ENCODE measurements at places on chromosomes 12 and 14.

GRCh38 chr12:121949648-121950397 is 31.4 kb downstream of the CFAP251 start:
- DNase-seq = no peak

- DNase-seq = no peak
These were observed 84.0 kb downstream of the DACT1 start for GRCh38 chr14:58721723-58722122.

DNA sequence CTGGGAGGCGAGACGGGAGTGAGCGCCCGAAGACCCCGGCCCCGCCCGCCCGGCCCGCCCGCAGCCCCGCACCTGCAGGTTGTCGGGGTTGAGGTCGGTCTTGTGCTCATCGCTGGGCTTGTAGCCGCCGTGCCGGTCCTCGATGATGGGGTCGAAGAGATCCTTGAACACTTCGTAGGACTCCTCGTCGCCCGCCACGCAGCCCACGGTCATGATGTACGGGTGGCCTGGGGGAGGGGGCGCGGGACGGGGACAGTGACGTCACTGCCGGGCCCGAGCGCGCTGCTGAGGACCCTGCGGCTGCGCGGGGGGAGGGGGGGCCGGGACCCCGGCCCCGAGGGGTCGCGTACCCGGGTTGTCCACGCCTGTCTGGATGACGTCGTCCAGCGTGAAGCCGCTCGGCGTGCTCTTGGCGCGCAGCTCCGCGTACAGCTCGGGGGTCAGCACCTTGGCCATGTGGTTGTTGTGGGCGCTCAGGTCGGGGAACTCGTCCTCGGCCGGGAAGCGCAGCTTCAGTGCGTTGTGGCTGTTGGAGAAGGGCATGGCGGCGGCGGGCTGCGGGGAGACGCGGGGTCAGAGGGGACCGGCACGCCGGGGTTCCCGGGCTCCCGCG is 573 bp downstream of the CKB start:
- DNase-seq = peak; percentile 75

GRCh38 chr12:91778091-91778832 is 367.4 kb downstream of the BTG1 start:
- DNase-seq = no peak

GRCh38 chr14:83664389-83664788 is 1865.6 kb upstream of the FLRT2 start:
- DNase-seq = no peak

DNA sequence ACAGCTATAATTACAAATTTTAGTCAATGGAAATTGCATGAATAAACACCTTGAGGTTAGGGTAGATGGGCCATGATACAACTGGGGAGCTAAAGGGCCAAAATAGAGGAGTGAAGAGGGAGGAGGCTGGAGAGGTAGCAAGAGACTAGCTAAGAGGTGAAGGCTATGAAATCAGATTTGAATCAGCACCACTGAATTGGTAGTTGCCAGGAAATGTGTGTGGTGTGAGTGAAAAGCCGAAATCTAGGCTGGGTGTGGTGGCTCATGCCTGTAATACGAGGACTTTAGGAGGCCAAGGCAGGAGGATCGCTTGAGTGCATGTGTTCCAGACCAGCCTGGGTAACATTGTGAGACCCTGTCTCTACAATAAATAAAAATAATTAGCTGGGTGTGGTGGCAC is 22.7 kb downstream of the YY1 start:
- DNase-seq = no peak

DNA sequence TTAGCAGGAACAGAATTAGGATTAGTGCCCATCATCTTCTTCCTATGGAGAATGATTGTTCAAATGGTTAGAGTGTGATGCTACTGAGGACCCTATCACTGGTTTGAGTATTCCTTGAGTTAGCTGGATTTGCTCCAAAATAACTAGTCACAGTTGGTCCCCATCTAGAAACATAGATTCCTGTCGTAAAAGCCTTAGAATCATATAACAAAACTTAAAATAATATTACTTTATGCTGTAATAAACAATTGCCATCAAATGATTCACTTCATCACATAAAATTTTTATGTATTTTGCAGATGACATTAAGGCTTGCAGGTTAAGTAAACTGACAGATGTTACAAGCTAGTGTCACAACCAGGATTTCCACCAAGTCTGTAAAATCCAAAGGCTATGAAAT is 209.8 kb downstream of the CCER1 start:
- no peak for DNase-seq

DNA sequence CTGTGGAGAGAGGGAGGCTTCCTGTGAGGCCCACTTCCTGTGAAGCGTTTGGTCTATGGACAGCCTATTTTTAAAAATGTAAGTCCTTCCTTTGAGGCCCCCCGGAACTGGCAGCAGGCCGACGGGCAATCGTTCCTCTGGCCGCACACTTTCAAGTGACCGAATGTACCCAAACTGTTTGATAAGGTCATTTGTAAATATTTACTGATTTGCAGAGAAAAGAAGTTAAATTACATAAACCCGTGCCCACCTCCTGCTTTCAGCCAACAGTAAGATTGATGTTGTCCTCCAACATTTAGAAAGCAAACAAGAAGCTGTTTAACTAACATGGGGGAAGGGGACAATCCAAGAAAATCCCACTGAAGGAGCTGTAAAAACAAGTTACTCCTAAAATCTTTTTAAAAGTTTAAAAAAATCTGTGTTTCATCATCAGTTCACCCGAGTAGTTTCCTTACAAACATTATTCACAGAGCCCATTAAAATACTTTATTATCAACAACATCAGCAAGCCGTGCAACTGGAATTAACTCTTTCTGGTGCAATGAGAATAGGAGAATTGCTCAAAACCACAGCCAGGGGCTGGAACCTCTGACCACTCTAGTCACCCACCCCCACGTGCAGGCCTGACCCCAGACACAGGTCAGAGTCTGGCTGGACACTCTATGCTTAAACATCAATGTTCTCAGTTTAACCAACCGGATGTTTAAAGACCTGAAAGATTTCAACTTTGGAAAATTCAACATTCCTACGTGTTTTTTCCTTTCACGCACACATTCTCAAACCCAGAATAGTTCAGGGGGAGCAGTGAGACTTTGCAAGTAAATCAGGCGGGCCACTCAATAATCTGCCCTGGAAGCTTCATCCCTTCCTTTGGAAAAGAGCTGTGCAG is 65.3 kb downstream of the FOXN3 start:
- DNase-seq = no peak

DNA sequence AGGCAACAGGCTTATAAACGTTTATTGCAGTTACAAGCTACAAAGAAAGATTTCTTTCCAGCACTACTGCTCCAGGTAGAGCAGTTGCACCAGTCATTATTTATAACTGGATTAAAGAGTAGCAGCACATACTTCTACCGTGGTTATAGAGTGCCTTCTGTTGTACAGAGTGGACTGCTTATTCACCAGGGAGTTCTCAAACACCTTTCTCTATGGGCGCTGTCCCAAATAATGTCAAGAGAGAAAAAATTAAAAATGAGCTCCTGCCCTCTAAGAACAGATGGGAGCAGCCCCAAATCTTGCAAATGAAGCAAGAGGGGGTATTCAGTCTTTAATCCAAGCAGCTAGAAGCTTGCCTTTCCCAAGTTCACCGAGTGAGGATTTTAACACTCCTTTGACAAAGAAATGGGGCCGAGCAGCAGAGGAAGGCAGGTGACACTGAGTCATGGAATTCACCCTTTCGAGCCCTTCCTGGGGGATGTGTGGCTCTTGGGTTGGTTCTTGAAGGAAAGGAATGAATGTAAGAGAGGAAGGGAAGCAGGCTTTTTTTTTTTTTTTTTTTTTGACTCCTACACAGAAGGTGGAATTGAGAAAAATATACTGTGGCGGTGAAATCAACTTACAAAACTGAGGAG is 181.2 kb downstream of the PRKCH start:
- no peak for DNase-seq

DNA sequence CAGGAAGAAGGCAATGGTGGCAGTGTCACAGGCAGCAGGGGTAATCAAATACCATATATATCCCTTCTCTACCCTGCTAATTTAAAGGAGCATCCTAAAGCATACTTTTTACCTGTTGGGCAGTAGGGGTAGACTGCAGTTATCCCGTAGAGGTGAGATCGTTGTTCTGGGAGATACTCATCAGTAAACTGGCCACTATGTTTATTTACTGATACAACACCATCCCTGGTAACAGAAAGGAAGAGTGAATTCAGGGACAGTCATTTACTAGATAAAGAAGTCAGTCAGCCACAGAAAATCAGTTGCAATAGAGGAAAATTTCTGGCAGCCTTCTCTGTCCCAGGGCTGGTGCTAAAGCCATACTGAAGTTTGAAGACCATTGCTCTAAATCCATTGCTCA is 16.3 kb downstream of the RTRAF start:
- DNase-seq = no peak

DNA sequence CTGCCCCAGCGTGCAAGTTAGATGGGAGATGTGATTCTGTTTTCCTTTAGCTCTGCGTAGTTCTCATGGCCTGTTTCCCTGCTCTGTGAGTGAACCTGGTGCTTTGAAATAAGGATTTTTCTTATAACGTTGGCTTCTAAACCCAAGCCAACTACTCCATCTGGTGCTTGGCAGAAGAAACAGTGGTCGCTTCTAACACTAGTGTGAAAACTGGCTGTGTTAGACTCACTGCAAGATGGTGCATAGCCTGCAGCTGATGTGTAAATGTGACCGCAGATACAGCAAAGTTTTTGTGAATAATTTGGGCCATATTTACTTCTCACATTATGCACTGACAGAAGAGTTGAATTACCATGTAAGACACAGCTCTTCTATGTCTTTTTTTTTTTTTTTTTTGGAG is 12.2 kb downstream of the GTF2H3 start:
- no peak for DNase-seq

DNA sequence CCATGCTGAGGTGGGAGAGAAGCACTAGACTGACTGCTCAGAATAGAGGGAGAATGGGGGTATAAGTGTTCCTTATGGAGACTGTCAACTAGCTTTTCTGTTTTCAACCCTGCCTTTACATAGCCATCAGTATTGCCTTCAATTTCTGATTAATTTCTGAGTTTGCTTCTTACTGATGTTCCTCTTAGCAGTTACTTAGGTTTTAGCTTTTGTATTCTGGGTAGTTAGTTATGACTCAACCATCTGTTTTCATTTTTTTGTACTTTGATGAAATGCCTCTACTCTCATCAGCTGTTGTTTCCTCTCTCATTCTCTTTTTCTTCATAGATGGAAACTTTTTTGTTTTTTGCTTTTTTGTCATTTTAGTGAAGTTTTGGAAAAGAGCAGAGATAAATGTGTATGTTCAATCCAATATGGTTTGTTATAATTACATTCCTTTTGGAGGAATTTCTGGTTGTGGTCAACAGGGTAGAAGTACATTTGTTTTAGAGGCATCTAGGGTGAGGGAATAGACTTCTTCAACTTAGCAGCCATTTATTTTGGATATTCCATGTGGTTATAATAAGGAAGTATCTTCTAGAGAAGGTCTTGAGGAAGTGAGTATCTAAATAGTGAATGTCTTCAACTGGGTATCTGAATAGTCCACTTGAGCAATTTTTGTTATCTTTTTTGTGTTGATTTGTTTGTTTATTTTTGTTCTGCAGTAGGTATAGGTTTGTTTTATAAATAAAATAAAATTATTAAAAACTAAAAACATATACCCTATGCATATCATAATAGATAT is 29.6 kb downstream of the PMCH start:
- no peak for DNase-seq

DNA sequence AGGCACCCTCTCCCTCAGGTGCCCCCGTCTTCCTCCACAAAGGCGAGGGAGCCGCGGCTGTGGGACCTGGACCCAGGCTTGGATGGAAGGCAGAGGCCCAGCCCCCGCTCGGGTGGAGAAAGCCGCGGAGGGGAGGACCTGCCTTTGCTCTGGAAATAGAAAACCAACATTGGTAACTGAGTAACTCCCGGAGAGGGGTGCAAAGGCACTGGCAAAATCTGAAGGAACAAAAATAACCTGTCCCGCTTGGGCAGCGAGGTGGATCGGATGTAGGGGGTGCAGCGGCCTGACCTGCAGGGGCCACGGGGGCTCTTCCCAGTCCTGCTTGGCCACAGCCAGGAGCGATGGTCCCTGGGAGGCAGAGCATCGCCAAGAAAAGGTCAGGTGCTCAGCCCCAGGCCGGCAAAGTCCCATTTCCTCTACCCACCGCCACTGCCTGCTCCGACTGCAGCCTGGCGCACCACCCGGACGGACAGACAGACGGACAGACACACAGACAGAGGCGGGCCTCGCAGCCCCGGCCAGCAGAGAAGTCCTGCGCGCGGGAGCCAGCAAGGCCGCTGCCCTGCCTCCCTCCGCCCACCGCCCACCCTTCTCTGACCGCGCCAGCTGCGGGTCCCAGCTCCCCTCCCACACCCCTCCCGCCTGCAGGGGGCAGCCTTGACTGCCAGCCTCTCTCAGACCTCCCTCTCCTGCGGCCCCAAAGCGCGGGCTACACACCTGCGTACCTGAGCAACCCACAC is 21.4 kb upstream of the TMEM106C start:
- no peak for DNase-seq

GRCh38 chr14:71947947-71948500 is 15.8 kb downstream of the RGS6 start:
- DNase-seq = no peak

GRCh38 chr12:92398565-92399309 is 253.1 kb upstream of the BTG1 start:
- DNase-seq = no peak
